ENCODE measurements at places on chromosomes 1 and 21.

GRCh38 chr1:212214325-212214724, 70.9 kb upstream of the PPP2R5A start:
- DNase-seq = no peak

DNA sequence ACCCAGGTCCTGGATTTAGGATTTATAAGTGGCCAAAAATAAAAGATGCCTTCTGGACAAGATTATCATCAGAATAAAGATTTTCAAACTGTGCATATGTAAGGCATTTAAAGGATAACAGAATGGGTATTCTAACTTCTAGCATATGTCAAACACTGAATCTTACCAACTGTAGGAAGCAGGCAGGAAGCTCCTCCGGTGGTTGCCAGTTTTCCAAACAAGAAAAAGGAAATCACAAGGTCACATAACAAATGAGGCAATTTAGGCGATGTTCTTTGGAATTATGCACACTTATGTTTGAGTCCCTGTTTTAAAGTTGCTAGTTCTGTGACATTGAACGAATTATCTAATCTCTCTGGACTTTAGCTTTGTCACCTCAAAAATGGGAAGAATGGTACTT, 48.9 kb downstream of the ATP6V1G3 start:
- DNase-seq = no peak

DNA sequence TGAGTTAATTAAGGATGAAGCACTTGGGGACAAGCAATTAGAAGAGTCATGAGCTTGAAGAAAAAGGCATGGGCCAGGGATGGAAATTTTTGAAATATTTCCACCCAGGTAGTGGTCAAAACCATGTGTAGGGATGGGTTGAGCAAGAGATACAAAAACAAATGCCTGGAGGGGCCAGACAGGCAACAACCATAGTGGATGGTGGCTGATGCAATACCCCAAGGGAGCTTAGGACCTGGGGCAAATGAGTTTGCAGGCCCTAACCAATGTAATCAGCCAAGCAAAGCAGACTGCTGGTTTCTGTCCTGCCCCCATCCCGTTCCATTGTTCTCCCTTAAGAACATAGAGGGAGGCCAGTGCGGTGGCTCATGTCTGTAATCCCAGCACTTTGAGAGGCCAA, 119.1 kb upstream of the FGGY start:
- DNase-seq = no peak

DNA sequence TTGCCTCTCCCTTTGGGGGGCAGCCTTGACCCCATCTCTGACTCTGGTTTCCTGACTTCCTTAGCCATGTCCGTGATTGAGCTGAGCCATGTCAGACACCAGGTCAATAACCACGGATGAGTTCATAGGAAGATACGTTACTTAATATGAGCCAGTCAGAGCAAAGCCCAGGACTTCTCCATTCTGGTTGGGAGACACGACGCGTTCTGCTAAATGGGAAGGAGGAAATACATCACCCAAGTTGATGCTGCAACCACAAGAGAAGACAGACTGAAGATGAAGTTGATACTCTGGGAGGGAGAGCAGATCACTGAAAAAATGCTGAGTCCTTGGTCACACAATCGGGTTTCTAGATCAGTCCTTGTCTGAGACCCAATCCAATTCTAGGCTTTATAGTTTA, 90.9 kb downstream of the MATN1 start:
- DNase-seq = no peak

DNA sequence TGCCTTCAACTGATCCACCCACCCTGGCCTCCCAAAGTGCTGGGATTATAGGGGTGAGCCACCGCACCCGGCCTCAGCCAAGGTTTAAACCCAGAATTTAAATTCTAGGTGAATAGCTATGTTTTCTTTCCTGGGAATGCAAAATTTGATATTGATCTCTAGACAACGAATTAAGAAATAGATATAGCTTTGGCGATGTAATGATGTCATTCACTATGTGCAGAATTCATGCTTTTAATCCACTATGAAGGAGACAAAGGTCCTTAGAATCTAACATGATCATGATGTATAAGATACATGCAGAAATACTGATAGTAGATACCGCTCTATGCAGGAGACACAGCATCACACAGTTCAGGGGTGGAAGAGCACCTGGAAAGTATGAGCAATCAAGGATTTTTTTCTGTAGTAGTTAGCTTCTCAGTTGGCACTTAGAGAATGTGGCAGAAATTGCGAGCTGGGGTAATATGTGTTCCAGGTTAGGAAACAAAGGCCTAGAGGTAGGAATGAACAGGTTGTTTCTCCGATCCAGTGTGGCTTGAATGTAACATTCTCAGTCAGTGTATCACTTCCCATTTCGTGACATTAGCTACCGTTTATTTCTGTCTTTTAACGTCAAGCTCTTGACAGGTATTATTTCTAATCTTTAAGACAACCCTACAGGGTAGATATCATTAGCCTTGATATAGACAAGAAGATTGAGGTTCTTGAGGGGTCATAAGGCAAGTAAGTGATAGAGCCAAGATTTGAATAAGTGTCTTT, 3.0 kb upstream of the CEP350 start:
- no peak for DNase-seq

DNA sequence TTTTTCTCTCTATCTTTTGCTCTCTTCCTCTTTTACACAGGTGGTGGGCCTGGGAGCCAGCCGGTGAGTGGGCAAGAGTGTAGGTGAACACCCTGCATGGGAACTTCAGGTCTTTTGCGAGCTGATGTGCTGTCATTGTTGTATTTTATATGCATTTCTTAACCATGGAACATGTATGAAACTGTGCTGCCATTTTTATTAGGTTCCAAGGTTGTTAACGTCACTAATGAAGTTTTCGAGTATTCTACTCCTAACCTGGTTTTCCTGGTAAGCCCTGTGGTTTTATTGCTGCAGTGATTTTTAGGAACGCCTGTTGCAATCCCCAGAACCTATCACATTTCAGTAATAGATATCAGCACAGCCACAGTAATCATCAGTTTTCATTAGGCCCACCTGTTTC, 14.8 kb upstream of the NID1 start:
- DNase-seq = no peak

GRCh38 chr1:119885903-119886783, 10.2 kb downstream of the ADAM30 start:
- peak; percentile 25 for DNase-seq

GRCh38 chr21:44865561-44866280, 7.8 kb downstream of the PTTG1IP start:
- DNase-seq = no peak

Data from central memory CD8-positive, alpha-beta T cell (primary cell).